ENCODE measurements at places on chromosomes 1 and 21.

GRCh38 chr1:235876402-235876841 lies 9.7 kb upstream of the LYST start:
- DNase-seq = no peak

DNA sequence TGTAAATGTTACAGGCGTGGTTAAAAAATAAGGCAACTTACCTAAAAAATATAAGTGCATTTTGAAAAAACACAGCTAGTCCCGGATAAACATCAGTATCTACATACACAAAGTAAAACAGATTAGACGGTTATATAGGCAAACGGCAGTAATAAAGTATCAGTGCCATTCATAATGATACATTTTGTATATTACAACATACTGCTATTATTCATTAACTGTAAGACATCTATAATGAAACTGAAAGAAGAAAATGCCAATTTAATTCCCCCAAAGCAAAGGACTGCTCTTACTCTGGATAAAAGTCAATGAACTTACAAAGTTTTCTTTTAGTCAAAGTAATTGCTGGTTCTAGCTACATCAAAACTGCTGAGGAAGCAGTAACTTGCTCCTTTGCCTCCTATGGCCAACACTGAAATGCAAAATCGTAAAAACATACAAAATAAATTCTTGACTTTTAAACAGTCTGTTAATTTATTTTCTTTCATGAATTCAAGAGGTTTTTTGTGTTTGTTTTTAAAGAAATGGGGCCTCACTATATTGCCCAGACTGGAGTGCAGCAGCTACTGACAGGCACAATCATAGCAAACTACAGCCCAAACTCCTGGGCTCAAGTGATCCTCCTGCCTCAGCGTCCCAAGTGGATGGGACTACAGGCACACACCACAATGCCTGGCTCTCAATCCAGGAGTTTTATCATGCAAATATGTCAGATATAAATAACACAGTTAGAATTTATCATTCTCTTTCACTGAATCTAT lies 23.9 kb downstream of the TMEM50B start:
- no peak for DNase-seq

GRCh38 chr1:218591966-218592365 lies 246.8 kb downstream of the TGFB2 start:
- no peak for DNase-seq

GRCh38 chr1:112997781-112998180 lies 41.8 kb upstream of the SLC16A1 start:
- DNase-seq = no peak

- DNase-seq = no peak
These were observed 64.8 kb downstream of the TRIM33 start for GRCh38 chr1:114446198-114446597.

- no peak for DNase-seq
These were observed 501.7 kb downstream of the NEGR1 start for GRCh38 chr1:71780681-71781080.

DNA sequence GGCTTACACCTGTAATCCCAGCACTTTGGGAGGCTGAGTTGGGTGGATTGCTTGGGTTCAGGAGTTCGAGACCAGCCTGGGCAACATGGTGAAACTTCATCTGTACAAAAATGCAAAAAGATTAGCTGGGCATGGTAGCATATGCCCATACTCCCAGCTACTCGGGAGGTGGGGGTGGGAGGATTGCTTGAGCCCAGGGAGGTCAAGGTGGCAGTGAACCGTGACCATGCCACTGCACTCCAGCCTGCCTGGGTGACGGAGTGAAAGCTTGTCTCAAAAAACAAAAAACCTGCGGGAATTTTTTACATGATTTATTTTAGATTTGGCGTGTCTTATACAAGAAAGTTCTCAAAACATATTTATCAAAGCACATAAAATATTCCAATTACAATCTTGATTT lies 27.8 kb upstream of the MTR start:
- DNase-seq = no peak

DNA sequence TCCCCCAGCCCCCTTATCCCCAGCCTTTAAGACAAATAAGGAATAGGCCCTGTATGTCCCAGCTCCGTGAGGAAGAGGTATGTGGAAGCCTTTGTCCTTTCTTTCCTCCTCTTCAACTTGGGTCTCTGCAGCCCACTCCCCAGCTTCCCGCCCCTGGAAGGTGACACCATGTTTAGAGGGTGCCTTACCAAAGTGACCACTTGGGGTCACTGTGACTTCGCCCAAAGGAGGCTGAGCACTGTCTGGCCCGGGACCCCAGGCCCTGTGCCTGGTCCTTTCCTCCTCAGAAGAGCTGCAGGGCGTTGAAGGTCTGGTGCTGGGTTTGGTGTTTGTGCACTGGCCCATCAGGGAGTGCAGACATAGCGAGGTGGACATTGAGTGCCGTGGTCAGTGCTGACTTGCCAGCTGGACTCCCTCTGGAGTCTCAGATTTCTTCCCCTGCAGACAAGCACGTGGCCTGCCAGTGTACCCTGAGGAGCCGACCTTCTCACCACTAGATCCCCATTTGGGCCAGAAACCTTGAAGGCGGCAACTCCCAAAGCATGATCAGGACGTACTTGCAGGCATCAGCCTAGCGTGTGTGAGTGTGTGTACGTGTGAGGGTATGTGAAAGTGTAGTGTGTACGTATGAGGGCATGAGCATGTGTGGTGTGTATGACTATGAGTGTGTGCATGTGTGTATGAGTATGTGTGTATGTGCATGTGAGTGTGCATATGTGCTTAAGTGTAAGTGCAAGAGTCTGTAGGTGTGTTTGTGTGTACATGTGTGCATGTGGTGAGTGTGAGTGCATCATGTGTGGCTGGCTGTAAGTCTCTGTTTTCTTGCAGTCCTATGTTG lies 181.4 kb upstream of the KIAA0040 start:
- DNase-seq = no peak

GRCh38 chr21:35233756-35234155 lies 184.7 kb upstream of the RUNX1 start:
- DNase-seq = no peak

DNA sequence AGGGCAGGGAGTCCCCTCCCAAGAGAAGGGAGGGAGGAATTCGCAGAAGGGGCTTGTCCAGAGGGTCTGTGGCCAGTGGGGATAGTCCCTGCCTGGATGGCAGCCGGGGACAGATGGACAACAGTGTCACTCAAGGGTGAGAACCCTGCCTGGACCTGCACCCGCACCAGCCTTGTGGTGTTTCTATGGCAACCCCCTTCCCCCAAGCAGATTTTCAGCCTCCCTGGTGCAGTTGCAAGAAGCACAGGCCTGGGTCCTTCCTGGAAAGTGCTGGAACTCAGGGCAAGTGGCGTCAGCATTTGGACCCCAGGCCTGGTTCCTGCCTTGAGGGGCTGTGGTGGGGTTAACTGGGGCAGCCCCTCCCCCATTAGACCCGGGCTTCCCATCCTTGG lies 83.8 kb upstream of the ACTL8 start:
- no peak for DNase-seq

All from stimulated activated CD8-positive, alpha-beta memory T cell treated with anti-CD3 and anti-CD28 coated beads, Interleukin-4, amount 100 ng/mL, for 4 hours (primary cell).